Heart right ventricle (tissue), 16 donors: ENCODE measurements at places on chromosomes 12 and 14. TPM values are rescaled to one million over a fixed set of nuclear protein-coding genes. Genes with fewer than 3 reads are reported as not detected.

DNA sequence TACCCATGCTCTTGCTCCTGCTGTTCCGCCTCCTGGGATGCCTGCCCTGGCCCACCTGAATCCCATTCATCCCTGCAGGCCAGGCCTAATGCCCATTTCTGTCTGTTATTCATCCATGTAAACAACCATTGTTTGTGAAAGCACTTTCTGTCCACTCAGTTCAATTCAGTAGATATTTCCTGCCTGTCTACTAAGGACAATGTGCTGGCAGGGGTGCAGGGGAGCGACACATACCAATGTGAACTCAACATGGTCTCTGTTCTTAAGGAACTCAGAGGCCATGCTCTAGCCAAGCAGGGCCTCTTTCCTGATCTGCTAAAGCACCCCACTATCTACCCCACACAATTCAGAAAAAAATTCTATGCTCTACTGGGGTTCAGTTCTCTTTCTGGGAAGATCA is 88.5 kb upstream of the ZFP36L1 start:
- DNase-seq = no peak

DNA sequence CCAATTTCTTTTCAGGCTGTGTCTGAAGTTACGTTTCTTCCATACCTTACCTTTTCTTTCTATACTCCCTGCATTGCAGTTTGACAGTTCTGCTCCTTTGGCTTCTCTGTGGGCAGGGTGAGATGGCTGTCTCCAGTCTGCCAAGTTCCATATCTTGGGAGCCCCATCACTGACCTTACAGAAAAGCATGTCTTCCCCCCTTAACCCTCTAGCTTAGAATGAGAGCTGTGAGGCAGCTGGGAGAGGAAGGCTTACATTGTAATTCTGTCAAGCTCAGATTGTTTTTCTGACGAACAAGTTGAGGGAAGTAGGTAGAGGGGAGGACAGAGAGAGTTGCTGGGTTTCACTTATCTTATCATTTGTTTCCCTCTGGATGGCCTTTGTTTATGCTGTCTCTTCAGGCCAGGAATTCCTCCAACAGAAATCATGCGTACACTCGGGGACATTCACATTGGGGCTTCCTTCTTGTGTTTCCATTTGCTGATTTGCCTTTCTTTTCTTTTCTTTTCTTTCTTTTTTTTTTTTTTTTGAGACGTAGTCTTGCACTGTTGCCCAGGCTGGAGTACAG is 9.3 kb downstream of the DAAM1 start:
- no peak for DNase-seq

GRCh38 chr12:253116-253831 is 9.4 kb downstream of the SLC6A13 start:
- DNase-seq = no peak

DNA sequence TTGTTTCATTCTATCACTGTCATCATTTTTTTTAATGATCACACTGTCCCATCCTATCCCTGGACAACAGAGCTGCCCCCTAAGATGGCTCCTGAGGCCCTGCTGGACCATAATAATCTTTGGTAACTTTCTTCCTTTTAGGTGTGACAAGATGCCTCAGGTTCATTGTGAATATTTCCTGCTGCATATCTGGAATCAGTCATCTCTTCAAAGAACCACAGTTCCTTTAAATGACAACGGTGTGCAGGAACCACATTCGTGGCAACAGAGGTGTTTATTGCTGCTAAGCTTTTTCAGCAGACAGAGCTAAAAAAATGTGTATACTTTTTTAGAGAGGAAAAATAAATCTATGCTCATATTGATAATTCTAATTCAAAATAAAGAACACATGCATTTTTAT is 312.9 kb downstream of the MED13L start:
- no peak for DNase-seq

DNA sequence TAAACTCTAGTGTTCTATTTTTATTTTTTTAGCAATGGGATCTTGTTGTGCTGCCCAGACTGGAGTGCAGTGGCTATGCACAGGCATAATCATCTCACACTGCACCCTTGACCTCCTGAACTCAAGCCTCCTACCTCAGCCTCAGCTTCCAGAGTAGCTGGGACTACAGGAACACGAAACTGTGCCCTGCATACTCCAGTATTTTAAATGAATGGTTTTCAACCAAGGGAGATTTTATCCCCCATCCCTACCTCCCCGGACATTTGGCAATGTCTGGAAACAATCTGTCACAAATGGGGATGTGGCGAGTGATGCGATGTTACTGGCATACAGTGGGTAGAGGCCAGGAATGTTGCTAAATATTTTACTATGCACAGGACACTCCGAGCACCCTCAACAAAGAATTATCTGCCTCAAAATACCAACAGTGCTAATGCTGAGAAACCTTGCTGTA is 2.1 kb downstream of the CBX5 start:
- no peak for DNase-seq

DNA sequence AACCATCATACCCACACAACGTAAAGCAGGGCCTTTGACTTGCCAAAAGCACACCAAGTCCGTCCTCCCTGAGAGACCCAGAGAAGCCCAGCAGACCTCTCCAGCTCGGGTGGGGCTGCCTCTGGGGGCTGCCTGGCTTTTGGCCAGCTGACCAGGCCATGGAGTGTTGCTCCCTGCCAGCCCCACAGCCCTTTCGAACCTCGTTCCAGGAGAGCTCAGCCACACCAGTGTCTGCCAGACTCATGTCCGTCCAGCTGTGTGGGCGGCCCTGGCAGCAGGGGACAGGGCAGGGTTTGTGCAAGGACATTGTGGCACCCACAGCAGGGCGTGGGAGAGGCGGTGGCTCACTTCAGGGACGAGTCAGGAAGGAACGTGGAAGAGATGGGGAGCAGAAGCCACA is 22.6 kb upstream of the IRF2BPL start:
- DNase-seq = peak; percentile 80

GRCh38 chr14:96582995-96583394 is 80.8 kb downstream of the PAPOLA start:
- DNase-seq = no peak

- no peak for DNase-seq
Observed at GRCh38 chr12:99852666-99853065, 132.1 kb downstream of the ANKS1B start.

GRCh38 chr14:38710881-38711280 is 392.2 kb downstream of the SEC23A start:
- DNase-seq = no peak

GRCh38 chr12:128763395-128763794 is 60.4 kb downstream of the SLC15A4 start:
- no peak for DNase-seq

- DNase-seq = no peak
Observed at GRCh38 chr14:88352698-88353097, 29.6 kb upstream of the KCNK10 start.

- DNase-seq = no peak
Observed at GRCh38 chr14:71362282-71362681, 455.0 kb downstream of the PCNX1 start.

GRCh38 chr14:28779456-28779855 is 12.9 kb downstream of the FOXG1 start:
- DNase-seq = no peak

- no peak for DNase-seq
Observed at GRCh38 chr14:88695870-88696269, 96.9 kb downstream of the EML5 start.

DNA sequence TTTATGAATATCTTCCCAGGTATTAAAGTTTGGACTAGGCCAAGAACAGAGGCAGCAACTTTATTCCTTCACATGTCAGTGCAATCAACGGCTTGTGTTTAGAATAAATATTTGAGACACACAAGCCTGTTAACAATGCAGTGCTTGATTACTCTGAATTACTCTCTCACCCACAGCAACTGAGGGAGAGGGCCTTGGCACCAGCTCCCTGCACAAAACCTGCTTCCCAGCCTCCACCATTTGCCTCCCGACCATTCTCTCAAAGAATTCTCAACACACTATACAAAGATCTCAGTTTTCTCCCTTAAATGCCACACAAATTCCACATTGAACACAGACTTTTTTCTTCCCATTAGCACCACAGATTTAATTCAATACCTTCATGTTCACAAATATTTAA is 77.0 kb downstream of the STON2 start:
- DNase-seq = no peak

GRCh38 chr12:121036810-121037326 is 2.2 kb downstream of the OASL start:
- no peak for DNase-seq

GRCh38 chr12:107404981-107405380 is 280.6 kb upstream of the PWP1 start:
- no peak for DNase-seq

DNA sequence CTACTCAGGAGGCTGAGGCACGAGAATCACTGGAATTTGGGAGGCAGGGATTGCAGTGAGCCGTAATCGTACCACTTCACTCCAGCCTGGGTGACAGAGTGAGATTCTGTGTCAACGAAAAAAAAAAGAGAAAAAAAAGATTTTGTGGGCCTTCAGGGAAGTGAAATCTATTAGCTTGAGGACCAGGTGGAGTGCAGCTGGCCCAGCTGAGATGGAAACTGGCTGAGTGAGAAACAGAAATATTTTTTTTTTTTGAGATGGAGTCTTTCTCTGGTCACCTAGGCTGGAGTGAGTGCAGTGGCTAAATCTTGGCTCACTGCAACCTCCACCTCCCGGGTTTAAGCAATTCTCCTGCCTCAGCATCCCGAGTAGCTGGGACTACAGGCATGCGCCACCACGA is 2.3 kb upstream of the CLEC4C start:
- no peak for DNase-seq

- peak; percentile 41 for DNase-seq
Observed at GRCh38 chr14:53953828-53954550, 2.6 kb downstream of the BMP4 start.

GRCh38 chr12:62684570-62685295 is 218.1 kb downstream of the MON2 start:
- DNase-seq = peak; percentile 69

DNA sequence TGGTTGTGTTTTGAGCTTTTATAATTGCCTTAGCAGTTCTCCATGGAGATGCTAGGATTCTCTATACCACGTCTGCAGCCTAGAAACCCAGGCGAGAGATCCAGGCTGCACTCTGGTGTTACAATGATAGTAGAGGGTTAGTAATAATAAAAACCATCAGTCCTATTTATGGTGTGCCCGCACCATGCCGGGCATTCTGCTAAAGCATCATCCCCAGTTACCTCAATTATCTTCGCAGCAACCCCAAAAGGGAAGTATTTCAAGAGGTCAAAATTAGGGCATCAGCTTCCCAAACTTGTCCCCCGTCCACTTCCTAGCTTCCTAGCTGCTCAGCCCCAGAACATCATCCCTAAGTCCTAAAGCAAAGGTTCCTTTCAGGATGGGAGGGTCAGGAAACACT is 3.2 kb downstream of the SYNE3 start:
- DNase-seq = no peak

GRCh38 chr14:100548295-100548655 is 38.9 kb downstream of the BEGAIN start:
- no peak for DNase-seq

DNA sequence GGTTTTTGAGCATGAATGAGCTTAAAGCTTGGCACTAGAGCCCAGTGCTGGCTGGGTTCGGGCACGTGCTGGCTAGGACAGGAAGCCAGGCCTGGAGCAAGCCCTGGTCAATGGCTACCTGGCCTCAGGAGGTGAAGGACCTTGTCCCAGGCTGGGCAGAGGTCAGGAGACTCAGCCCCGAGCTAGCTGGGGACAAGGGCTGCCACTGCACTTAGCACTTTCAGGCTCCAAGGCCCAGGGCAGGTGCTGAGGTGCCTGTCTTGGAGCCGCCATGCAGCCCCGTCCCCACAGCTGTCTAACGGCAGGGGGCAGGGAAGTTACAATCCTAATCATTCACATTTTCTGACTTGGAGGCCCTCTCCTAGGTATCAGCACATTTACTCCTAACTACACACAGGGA is 4.3 kb upstream of the AQP6 start:
- no peak for DNase-seq

GRCh38 chr14:95500772-95501401 is 15.6 kb downstream of the SYNE3 start:
- no peak for DNase-seq

- DNase-seq = no peak
Observed at GRCh38 chr12:21265932-21266331, 68.8 kb downstream of the SLCO1A2 start.

DNA sequence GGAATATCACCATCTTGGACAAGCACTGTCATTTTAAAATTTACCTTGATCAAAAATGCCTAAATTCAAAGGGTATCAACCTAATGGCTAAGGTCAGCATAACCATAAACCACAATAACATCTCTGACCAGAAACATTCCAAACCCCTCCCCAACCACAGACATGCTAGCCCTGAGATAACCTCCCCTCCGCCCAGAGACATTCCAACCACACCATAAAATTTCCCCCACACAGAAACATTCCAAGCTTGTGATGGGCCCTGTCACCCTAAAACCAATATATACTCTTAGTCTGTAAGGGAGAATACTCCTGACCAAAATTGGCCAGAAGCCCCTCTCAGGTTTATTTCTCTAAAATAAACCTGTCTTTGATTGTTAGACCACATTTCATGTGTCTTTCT is 17.7 kb downstream of the EPYC start:
- no peak for DNase-seq

- no peak for DNase-seq
Observed at GRCh38 chr12:130088504-130088903, 73.8 kb upstream of the FZD10 start.

DNA sequence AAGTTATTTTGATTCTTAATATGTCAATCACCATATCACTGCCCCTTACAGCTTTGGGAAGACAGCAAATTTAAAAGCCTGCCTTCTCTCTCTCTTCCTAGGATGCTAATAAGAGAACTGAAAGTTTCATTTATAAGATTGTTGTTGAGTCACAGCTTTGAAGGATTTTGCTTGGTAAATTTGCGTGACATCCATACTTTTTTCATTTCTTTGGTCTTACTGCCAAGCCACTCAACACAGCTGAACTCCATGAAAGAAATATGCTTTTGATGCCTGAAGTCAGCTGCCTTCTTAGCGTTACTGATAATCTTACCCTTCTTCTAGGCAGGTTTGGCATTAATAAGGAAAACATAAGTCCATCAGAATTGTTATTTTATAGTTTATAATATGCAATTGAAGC is 155.0 kb downstream of the CRADD start:
- no peak for DNase-seq

GRCh38 chr12:79406993-79407392 is 283.8 kb downstream of the PAWR start:
- no peak for DNase-seq

- no peak for DNase-seq
Observed at GRCh38 chr14:75425446-75425845, 2.4 kb upstream of the JDP2 start.

- no peak for DNase-seq
Observed at GRCh38 chr12:101969-102878, 35.7 kb downstream of the IQSEC3 start.

GRCh38 chr12:120853188-120853587 is 51.0 kb downstream of the SPPL3 start:
- DNase-seq = no peak

Gene EP400
- polyA plus RNA-seq = 18.9 TPM

Gene MANSC4
- not detected for polyA plus RNA-seq

Gene HAL
- polyA plus RNA-seq = 0.15 TPM

Gene NDUFB1
- polyA plus RNA-seq = 6,426 TPM

Gene GAS2L3
- polyA plus RNA-seq = 0.43 TPM

Gene OR5AU1
- not detected for polyA plus RNA-seq

Gene ATL1
- 0.51 TPM for polyA plus RNA-seq

Gene AGAP2
- polyA plus RNA-seq = 5.3 TPM

Gene TAS2R9
- polyA plus RNA-seq = not detected

Gene PPP1R36
- polyA plus RNA-seq = 0.59 TPM

Gene EML1
- 9.1 TPM for polyA plus RNA-seq

Gene KRT72
- not detected for polyA plus RNA-seq
